ENCODE measurements at places on chromosomes 6 and 20.

GRCh38 chr20:45991616-45992015, 17.1 kb upstream of the MMP9 start:
- DNase-seq = no peak

- DNase-seq = no peak
These were observed 2.4 kb upstream of the DTNBP1 start for GRCh38 chr6:15665237-15665636.

- no peak for DNase-seq
These were observed 992.5 kb upstream of the CITED2 start for GRCh38 chr6:140366991-140367390.

GRCh38 chr6:114564302-114564933, 221.6 kb upstream of the HS3ST5 start:
- no peak for DNase-seq

DNA sequence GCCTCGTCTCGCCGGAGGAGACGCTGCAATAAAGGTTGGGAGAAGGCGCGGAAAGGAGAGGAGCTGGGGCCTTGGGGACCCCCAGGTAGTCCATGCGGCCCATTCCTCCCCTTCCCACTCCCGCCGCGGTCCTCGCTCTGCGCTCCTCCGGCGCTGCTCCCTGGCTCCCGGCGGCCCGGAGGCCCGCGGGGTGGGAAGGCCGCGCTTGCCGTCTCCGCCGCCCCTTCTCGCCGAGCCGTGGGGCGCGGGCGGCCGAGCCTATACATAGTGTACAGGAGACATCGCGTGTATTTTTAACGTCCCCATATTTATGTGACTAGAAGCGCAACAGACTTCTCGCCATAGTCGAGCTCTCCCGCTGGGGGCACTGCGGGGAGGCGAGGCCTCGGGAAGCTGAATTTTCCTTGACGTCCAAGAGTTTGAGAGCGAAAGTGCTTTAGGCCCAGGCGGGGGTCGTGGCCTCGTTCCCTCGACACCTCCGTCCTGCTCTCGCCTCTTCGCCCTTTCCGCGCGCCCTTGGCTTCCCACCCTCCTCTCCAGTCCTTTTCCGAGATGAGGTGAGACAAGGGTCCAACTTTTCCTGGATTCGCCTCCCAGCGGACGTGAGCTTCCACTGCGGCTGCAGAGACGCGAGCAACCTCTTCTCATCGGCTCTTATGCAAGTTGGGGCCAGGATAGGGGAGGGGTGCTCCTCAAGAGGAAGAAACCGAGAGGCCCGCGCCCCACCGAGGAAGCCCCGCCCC, 29.0 kb downstream of the SLC12A5 start:
- DNase-seq = no peak

GRCh38 chr6:69900869-69901268, 34.5 kb downstream of the COL19A1 start:
- DNase-seq = no peak

DNA sequence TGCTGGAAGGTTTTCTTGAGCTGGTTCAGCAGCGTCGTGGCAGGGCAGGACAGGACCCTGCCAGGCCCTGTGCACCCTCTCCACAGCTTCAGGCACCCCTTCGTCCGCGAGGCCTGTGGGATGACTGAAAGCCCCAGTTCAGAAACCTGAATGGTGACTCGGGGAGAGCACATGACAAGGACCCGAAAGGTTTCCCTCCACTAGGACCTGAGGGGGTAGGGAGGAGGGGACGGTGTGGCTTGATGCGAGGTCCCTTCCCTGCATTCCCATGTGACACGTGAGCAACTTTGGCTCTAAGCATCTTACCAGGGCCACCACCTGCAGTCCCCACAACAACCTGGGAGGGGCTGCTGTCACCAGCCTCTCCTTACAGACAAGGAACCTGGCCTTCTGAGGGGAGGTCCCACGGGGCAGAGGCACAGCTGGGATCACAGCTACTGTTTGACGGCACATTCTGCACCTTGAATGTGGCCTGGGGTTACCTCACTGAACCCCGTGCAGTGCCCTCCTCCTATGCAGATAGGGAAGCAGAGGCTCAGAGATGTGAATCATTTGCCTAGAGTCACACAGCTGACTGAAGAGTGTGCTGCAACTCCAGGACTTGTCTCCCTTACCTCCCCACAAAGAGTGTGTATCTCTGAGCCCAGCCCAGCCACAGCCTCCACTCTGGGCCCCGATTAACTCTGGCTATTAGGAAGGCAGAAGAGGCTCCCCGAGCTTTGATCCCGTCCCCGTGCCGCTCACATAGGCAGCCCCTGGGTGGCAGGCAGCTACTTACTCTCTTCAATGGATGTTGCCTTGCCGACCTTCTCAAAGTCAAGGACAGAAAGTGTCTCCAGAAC, 84.6 kb downstream of the PTPN1 start:
- no peak for DNase-seq

DNA sequence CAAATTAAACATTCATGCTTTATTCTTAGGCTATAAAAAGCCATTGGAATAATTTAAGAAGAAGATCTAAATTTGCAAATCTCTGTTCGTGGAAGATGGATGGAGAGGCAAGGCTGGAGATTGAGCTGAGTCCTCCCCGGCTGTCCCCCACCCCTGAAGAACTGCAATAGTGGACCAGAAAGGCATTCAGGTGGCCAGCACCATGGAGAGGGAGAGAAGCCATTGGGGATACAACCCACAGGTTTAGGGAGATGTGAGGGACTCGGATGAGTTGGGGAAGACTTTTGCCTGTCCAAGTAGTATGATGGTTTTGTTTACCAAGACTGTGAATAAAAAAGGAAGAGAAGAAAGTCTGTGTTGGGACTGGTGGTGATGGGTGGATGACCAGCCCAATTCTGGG, 120.8 kb downstream of the F13A1 start:
- no peak for DNase-seq

DNA sequence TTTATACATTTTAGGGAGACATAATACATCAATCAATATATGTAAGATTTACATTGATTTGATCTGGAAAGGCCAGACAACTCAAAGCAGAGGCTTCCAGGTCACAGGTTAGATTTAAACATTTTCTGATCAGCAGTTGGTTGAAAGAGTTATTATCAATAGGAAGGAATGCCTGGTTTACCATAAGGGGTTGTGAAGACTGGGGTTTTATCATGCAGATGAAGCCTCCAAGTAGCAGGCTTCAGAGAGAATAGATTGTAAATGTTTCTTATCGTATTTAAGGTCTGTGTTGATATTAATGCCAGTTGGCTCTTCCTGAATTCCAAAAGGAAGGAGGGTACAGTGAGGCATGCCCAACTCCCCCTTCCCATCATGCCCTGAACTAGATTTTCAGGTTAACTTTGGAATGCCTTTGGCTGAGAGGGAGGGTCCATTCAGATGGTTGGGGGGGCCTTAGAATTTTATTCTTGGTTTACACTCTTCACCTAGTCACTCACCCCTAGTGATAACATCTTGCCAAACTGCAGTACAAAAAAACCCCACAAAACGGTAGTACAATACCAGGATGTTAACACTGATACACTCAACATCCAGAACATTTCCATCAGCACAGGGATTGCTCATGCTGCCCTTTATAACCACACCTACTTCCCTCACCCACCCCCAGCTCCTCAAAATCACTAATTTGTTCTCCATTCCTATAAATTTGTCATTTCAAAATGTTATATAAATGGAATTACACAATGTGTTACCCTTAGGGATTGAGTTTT, 259.6 kb upstream of the PLN start:
- DNase-seq = no peak

DNA sequence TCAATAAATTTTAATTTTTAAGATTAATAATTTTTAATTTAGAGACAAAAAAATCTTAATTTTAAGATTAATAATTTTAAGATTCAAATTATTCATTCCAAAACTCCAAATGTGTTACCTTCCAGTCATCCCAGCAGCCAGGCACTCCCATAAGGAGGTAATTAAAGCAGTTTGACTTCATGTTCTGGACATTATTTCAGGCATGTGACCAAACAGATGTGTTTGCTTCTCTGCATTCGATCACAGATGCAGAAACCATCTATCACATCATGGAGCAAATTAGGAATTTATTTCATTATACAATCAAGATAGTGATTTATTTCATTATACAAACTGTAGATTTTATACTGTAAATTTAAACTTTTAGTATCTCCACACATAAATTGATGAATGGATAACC, 150.3 kb downstream of the AKAP7 start:
- DNase-seq = no peak

GRCh38 chr20:63572788-63573646, 1.0 kb downstream of the HELZ2 start:
- DNase-seq = no peak

GRCh38 chr6:148466158-148466557, 123.5 kb downstream of the SASH1 start:
- DNase-seq = no peak

DNA sequence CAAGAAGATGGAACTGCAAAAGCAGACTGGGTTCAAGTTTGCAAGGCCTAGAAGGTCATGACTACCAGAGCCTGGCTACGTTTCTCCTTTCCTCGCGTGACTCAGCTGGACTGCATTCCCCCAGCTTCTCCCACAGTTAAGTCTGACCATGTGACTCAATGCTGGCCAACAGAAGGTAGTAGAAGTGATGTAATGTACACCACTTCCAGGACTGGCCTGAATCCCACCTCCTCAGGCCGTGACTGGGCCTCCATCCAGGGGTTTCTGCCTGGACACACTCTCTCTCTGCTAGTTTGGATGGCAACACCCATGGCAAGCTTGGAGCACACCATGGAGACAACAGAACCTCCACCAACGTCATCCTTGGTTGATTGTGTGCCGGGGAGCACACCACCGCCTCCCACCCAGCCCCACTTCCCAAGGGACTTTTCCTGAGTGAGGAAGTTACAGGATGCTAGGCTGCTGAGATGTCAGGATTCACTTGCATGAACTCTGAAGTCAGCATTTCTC, 112.0 kb upstream of the CDYL start:
- DNase-seq = no peak

GRCh38 chr6:85460154-85460920, 10.5 kb downstream of the NT5E start:
- no peak for DNase-seq

- DNase-seq = no peak
These were observed 10.2 kb downstream of the DOK5 start for GRCh38 chr20:54485631-54486030.

DNA sequence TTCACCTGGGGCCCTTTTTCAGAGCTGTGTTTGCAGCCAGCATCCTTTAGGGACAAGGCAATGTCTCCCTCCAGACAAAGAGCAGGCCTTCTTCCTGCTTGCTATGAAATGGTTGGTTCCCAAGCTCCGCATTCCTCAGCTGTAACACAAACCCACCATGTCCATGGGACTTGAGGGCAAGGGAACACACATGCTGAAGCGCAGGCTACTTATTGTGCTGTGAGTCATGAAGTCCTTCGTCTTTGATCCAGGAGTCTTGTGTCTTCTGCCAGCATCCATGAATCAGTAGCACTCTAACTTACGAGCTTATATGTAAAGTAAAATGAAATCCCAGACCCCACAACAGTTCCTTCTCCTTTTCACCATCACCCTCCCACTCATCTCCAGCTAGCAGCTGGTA, 59.0 kb downstream of the ANKRD60 start:
- no peak for DNase-seq

DNA sequence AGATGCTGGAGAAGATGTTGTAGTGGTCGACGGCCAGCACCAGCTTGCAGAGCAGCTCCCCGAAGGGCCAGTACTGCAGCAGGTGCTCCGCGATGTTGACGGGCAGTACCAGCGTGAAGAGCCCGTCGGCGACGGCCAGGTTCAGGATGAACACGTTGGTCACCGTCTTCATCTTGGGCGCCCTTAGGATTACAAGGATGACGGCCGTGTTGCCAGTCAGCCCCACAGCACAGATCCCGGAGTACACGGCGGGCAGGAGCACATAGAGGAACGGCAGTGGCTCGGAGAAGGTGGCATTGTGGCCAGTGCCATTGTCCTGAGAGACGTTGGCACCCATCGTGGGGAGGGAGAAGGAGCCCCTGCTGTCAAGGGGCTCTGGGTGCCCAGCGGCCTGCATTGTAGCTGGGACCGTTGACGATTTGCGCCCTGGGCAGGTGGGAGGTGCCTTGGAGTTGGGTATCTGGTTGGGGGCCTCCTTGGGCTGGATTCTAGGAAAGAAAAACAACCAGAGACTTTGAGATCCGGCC, 867 bp downstream of the NPBWR2 start:
- no peak for DNase-seq

All from stimulated activated CD4-positive, alpha-beta T cell treated with anti-CD3 and anti-CD28 coated beads, Interleukin-12 subunit alpha, Interleukin-12 subunit beta, amount 100 ng/mL, for 48 hours (primary cell).